ENCODE measurements at places on chromosomes 1 and 21.
A peak's percentile ranks its signal among the peaks of the same experiment; 100 is the strongest.

DNA sequence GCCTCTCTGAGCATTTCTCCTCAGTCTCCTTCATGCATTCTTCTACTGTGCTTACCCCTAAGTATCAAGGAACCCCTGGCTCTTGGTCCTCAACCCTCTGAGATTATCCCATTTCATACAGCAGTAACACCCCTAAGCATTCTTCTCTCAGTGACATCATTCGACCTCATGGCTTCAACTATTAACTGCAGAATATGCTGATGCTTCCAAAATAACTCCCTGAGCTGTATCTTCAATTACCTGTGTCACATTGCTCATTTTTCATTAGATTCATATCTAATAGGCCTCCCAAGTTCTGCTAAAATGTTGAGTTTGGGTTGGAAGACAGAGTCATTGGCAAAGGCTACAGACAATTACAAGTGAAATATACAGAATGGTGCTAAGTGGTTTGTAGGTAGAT is 7.5 kb downstream of the CAPN8 start:
- no peak for DNase-seq

DNA sequence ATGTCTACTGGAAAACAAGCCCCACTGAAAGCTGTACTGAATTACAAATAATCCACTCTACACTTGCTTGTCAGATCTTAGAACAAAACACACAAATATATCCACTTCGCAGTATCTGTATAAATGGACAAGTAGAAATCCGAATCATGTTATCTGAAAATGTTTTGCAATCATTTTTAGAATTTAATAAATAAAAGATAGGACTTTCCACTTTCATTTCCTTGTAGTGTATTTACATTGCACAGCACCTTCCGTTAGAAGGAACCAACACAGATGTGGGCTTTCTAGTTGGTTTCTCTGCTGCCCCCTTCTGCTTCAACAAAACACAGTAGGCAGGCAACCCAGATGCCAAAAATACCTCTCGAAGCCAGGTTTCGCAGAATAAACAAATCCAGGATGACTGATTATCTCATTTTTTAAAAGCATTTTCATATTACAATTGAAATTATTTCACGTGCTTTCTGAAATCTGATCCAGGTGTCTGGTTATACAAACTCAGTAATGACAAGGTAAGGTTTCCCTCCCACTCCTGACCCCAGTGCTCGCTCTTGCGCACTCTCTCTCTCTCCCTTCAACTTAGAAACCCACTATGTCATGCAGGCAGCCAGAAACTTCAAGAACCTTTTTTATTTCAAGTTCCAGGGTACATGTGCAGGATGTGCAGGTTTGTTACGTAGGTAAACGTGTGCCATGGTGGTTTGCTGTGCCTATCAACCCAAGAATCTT is 389.9 kb downstream of the SMYD3 start:
- DNase-seq: no peak

DNA sequence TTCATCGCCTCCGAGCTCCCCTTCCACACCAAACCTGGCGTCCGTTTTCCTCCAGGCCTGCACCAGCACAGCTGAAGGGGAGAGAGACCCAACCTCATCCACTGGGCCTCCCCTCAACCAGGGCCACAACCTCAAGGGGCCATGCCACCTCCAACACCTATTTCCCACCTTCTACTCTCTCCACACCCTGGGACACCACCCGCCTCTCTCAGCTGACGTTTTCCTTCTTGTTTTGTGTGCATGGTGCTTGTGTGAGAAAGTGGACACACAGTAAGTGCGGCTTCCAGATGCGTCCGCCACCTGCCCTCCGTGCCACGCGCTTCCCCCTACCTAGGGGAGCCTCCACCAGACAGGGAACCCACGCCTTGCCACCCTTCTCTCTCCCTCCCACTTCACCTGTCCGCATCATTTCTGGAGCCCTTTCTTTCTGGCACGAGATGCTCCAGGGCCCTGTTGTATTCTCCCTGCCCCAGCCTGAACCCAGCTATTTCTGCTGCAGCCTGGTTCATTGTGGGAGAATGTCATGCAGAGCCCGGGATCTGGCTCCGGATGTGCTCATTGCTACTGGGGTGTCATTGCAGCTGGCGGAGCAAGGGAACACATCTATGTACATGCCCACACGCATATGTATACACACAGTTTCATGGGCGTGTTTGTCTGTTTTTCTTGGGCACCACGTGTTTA is 1.3 kb upstream of the GNB1 start:
- no peak for DNase-seq

DNA sequence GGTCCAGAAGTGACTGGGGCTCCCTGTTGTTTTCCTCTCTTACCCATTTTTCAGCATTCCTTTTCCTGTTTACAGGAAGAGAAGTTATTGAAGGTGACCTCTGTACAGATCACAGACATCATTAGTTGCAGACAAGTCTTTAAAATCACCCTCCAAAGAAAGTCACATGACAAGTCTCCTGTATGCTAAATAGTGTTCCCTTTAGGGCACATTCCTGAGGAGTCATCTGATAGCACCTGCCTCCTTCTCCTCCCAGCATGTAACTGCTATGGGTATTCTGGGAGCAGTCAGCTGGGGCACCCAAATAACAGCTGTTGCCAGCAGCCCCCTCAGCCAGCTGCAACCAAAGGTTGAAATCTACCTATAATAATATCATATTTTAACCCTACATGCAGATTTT is 200.6 kb downstream of the PTGER3 start:
- no peak for DNase-seq

- no peak for DNase-seq
These were observed 5.8 kb upstream of the DDX59 start for GRCh38 chr1:200675588-200675852.

DNA sequence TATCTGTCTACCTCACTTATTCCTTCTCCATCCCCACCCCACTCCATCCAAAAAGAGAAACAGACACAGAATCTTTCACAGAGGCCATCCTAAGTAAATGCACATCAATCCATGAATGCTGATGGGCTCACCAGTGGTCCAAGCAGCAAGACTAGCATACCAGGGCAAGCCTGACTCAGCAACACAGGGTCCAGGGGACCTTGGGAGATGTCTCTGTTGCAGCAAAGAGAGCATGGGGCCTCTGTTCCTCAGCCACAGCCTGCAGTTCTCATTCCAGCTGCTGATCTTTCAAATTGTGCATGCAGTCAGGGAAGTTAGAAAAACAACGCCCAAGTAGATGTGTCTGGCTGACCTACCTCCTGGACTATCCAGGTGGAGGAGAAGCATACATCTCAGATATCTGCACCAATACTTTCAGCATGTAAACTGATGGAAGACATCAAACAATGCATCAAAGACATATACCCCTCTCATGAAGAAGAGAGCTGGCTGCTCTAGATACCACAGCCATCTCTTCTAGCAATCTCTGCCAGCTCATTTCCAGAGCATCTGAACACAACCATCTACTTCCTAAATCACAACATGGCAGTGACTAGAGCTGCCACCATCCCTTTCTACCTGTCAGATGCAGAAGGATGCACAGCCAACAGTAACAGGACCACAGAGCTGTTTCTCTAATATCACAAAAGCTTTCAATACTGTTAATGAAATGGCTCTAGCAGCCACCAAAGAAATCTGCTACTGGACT is 54.5 kb downstream of the CD34 start:
- DNase-seq: no peak

- no peak for DNase-seq
These were observed 55.2 kb upstream of the MRPS6 start for GRCh38 chr21:34018185-34018584.

- DNase-seq: no peak
These were observed 35.2 kb downstream of the SYT6 start for GRCh38 chr1:114118351-114118990.

GRCh38 chr1:209855006-209855405 is 27.2 kb downstream of the UTP25 start:
- no peak for DNase-seq

DNA sequence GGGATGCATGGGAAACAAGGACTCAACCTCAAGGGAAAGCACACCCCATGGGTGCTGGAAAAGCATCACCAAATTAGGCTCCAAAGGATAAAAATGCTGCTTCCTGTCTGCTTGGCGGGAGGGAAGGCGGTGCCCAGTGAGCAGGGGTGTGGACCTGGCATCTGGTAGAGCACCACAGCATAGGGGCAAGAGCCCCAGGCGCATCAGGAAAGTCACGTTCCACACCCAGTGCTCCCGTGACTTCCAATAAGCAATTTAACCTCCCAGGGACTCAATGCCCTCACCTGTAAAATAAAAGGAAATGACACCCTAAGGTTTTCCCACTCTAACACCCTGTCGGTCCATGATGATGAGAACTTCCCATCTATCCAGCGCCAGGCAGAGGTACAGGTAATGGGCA is 206.0 kb downstream of the SETD4 start:
- DNase-seq: no peak

- DNase-seq: no peak
These were observed 18.9 kb upstream of the BATF3 start for GRCh38 chr1:212718499-212718898.

- no peak for DNase-seq
These were observed 49.0 kb upstream of the MAB21L3 start for GRCh38 chr1:116062201-116062600.

DNA sequence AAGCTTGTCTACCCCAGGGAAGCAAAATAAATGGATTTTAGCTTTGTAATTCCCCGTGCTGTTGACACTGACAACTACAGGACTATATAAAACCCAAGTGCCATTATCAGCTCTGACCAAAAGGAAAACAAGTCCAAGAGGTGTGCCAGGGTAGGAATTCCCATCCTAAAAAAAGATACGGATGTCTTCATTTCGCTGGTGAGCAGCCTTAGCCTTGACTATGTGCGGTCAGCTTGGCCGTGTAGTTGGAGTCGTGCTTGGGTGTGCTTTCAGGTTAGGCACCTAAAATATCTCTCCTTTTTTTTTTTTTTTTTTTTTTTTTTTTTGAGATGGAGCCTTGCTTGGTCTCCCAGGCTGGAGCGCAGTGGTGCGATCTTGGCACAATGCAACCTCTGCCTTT is 28.9 kb upstream of the ACTN2 start:
- no peak for DNase-seq

DNA sequence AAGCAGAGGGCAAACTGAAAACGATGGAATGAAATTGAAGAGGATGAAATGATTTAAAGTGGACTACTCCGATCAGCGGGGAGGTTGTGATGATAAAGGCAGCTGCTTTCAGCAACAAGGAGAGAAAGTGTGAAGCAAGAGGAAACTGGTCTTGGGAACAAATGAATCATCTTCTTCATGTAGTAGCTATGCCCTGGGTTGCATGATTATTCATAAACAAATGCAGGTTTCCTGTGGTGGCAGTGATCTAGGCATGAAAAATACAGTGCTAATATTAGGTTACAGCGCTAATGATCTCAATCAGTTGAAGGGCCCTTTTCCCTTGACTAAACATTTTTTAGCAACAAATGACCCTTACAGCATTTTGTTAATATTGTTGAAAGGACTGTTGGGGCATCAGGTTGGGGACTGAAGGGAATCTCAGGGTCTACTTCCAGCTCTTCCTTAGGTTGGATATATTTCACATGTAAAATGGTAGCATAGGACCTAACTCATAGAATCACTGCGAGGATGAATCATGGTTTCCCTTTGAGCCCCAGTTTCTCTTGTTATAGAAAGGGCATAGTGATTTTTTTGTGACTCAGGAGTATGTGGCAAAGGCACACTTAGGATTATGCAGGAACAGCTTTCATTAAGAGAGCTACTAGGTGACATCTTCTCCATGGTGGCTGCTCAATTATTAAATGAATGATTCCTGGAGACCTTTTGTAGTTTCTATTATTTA is 1.9 kb upstream of the ZFYVE9 start:
- DNase-seq: no peak

DNA sequence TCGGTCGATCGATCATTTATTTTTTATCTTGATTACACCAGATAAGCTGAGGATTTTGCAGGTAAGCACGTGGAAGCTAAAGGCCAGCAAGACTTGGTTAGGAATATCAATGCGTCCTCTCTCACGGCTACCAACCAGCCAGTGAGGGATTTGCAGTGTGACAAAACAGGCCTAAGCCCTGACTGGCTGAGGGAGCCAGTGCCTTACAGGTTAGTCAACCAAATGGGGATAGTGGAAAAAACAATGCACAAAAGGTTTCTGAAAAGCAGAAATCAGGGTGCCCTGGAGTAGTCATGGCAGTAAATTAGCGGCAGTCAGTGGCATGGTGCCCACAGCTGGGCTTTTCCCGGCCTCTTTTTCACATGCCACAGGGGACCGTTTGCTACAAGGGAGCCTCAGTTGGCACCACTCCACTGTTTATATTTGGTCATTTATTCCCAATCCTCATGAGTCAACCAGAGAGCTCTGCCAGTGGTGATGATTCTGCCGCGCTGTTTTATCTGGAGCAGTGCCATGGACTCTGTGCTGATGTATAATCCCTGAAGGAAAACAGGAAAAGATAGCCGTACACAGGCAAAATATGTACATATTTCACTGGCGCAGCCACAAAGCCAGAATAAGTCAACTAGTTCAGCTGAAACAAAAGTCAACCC is 167.6 kb downstream of the RHOU start:
- DNase-seq: peak; percentile 29

- DNase-seq: no peak
These were observed 28.8 kb downstream of the OR10J1 start for GRCh38 chr1:159468321-159468720.

GRCh38 chr21:43354026-43354420 is 72.9 kb downstream of the SIK1 start:
- no peak for DNase-seq

DNA sequence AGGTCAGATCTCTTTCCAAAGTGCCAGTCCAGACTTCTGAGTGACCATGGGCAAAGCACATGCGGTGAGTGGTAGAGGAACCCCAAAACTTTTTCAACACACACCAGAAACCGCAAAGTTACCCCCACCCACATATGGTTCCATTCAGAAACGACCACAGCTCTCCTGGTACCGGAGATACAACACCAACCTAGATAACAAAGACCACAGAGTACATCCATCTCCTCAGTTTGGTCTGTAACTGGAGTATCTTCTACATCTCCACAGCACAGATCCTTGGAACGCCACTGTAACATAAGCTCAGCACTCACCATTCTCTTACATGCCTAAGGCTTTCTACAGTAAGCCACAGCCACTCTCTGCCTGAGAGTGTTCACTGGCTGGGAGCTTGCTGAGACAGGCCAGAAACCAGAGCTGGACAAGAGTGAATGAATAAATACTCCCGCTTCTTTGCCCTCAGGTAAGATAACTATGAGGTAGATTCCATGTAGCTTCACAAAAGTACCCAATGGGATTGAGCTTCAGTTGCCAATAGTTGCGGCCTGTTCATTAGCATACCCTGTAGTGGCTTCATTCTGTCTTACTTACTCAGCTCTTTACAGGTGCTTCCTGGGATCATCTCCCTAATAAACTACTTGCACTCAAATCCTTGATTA is 81.8 kb downstream of the SMYD3 start:
- DNase-seq: no peak
